Stimulated activated CD8-positive, alpha-beta memory T cell treated with anti-CD3 and anti-CD28 coated beads, Interleukin-15, amount 100 ng/mL, for 48 hours (primary cell): ENCODE measurements at places on chromosomes 12 and 14.

DNA sequence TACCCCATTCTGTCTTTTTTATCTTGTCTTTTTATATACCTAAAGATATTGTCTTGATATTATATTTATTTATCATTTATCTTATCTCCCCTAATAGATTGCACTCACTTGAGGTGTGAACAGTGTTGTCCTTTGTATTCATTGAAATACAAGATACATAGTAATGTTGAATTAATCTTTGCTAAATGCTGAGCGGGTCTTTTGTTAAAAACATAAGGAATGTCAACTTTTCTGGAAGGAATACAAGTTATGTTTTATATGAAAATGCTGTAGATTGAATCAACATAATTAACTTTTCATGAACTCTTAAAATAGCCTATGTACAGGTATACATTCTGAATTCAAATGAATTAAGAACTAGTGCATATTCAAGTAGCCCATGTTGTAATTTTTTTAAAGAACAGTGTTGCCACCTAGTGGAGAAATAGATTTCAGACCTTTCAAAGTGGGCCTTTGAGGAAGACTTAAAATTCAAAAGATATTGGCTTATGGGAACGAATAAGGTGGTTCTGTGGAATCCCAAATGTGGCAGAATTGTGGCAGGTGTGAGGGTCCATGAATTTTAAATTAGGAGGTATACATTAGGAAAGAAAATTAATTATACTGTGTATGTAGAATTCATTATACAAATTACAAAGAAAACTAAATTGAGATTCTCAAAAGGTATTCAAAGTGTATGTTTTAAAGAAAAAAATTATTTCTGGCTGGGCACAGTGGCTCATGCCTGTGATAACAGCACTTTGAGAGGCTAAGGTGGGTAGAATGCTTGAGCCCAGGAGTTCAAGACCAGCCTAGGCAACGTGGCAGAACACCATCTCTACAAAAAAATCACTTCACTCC, 19.1 kb downstream of the BBOF1 start:
- DNase-seq: no peak

- no peak for DNase-seq
Observed at GRCh38 chr12:103748002-103748401, 93.0 kb downstream of the NT5DC3 start.

DNA sequence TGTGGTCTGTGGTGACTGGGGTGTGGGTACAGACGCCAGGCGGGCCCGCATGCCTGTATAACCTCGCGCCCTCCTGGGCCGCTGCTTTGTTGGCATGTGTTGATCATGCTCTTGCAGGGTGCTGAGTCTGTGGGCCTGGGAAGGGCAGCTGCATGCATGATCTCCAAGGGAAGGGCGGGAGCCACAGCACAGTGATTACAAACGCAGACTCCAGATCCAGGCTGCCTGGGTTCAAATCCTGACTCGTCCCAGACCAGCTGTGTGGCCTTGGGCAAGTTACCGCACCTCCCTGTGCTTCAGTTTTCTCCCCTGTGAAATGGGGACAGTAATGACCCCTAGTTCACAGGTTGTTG, 24.0 kb downstream of the ADGRD1 start:
- DNase-seq: no peak

- DNase-seq: no peak
Observed at GRCh38 chr12:116549993-116550392, 9.2 kb upstream of the MAP1LC3B2 start.

DNA sequence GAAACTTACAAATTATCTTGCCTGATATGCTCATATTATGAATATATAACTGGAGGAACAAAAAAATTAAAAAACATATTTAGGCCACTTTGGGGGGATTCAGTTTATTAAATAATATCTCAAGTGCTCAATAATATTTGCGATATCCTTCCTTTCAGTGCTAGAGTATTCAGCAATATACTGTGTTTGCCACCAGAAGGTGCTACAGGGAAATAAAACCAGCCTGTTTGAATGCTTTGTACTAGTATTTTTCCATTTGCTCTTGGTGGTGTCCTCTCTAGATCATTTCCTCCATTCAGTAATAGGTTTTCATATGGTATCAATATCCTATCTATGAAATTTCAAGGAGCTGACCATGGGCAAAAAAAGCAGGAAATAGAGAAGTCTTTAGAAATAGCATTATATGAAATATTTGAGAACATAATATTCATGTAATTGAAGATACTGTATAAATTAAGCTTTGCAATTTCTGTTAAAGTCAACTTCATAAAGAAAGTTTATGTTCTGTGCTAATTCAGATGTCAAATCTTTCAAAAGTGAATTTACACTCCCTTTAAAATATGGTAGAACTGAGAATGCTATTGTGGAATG, 106.2 kb upstream of the NAV3 start:
- DNase-seq: no peak

GRCh38 chr14:60184146-60184904, 19.1 kb upstream of the DHRS7 start:
- no peak for DNase-seq
